HFF-Myc (cell line): ENCODE measurements at places on chromosomes 3 and 15.

DNA sequence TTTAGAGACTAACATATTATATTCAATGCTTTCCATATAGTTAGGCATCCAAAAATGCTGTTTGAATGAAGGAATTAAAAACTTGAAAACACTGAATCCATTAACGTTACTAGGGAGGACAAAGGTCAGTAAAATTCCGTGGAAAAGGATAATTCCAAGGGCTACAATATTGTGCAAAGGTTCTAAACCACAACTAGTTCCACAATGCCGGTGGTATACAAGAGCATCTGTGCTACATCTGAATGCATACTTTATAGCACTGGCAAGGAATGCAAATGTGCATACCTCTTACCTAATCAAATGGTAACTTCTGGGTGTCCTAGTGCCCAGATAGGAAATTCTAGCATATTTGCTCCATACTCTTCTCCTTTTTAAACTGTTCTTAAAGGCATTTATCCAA is 2.2 kb downstream of the ICE2 start:
- DNase-seq = no peak

DNA sequence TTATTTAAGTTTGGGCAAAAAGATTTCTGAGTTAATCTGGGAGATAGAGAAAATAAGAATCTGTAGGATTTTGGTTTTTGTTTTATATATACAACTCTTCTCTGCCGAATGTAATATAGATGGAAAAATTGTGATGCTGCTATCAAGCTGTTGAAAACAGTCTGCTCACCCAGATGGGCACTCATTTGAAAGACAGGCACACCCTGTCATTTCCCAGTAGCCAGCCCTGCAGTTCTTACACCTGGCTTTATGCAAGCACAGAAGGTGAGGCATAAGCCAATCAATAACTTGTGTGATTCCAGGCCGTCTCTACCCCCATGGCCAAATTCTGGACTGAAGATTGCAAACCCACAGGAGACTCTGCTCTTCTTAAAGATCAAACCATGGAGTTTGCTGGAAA is 27.1 kb upstream of the PTX3 start:
- DNase-seq = no peak

GRCh38 chr3:184341925-184342324 is 4.5 kb downstream of the FAM131A start:
- no peak for DNase-seq

- peak; percentile 78 for DNase-seq
Measured at GRCh38 chr3:133535971-133536881, 37.3 kb upstream of the CDV3 start.

GRCh38 chr15:85646538-85647091 is 148.1 kb downstream of the KLHL25 start:
- DNase-seq = no peak

- DNase-seq = no peak
Measured at GRCh38 chr15:78991476-78991875, 46.6 kb upstream of the CTSH start.

GRCh38 chr3:79039192-79039591 is 728.6 kb downstream of the ROBO1 start:
- no peak for DNase-seq

DNA sequence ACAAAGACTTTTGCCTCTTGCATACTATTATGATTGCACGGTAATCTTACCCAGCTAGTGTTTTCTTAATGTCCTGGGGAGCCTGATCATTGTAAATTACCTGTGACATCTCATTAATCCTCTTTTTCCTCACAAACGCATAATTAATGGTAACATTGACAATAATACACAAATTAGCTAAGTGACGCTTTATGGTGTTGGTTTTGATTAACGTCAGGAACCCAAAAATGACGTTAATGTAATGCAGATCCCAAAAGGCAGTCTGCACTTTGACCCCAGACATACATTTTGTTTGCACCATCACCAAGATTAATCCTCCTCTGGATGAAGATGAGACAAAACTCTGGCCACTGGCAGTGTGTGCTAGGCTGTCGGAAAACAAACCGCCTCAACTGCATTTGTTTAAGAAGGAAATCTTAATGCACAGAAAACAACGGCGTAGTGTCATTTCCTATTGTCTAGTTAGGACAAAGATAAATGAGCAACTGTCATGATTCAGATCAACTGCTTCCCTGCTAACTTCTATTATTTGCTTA is 83.9 kb upstream of the CDIN1 start:
- no peak for DNase-seq

DNA sequence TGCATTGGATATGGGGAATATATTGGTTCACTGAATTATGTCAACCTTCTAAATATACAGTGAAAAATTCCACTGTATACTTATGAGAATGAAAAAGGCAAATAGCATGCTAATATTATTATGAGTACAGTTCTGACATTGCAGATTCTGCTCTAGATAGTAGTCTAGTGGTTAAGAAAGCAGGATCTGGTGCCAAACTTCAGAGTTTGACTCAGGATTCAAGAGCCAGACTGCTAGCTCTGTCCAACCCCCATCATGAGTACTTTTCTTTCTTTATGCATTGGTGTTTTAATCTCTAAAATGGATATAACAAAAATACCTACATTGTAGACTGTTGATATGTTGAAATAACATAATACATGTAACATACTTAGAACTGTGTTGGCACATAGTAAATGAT is 57.3 kb upstream of the PLSCR4 start:
- no peak for DNase-seq

- DNase-seq = no peak
Measured at GRCh38 chr3:59237121-59237520, 187.3 kb upstream of the CFAP20DC start.

DNA sequence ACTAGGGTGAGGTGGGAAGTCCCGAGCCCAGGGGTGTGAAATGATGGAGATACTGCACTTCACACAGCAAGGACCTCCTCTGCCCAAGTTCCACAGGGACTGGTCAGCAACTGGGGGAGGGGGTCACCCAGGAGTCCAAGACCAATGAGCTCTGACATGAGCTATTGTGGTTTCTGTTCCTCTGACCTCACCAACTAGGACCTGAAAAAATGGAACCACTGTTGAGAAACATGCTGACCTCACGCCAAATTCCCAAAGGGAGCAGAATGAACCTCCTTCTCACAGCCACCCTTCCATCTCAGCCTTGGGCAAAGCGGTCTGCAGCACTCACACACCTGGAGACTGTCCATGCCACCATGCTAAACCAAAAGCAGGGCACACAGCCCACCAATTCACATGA is 69.3 kb downstream of the LRIG1 start:
- DNase-seq = no peak

- no peak for DNase-seq
Measured at GRCh38 chr3:105580296-105580965, 213.7 kb downstream of the ALCAM start.

GRCh38 chr3:117109178-117109577 is 399.6 kb downstream of the TUSC7 start:
- DNase-seq = no peak

DNA sequence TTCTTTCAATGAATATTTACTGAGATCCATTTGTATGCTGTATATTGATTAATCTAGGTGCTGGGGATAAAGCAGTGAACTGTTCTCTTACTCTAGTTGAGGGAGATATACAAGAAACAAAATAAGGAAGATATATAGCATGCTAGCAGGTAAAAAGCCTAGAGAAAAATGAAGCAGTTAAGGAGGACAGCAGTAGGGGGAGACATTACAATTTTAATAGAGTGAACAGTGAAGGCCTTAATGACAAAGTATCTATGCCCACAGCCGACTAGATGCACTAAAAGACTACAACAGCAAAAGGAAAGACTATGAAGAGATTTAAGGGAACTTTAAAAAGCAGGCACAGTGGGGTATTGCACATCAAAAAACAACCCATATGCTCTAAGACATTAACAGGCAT is 81.4 kb downstream of the XRN1 start:
- no peak for DNase-seq

DNA sequence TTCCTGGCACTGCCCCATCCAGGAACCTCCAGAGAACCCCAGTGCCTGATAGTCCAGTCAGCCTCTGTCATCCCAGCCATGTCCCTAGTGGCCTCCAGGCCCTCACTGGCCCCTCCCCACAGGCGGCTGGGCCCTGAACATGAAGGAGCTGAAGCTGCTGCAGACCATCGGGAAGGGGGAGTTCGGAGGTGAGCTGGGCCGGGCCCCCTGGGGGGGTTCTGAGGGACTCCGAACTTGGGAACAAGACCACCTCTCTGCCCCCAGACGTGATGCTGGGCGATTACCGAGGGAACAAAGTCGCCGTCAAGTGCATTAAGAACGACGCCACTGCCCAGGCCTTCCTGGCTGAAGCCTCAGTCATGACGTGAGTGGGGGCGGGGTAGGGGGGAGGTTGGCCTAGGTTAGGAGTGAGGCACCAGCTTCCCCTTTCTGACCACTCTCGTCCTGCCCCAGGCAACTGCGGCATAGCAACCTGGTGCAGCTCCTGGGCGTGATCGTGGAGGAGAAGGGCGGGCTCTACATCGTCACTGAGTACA is 12.0 kb upstream of the LMAN1L start:
- no peak for DNase-seq

DNA sequence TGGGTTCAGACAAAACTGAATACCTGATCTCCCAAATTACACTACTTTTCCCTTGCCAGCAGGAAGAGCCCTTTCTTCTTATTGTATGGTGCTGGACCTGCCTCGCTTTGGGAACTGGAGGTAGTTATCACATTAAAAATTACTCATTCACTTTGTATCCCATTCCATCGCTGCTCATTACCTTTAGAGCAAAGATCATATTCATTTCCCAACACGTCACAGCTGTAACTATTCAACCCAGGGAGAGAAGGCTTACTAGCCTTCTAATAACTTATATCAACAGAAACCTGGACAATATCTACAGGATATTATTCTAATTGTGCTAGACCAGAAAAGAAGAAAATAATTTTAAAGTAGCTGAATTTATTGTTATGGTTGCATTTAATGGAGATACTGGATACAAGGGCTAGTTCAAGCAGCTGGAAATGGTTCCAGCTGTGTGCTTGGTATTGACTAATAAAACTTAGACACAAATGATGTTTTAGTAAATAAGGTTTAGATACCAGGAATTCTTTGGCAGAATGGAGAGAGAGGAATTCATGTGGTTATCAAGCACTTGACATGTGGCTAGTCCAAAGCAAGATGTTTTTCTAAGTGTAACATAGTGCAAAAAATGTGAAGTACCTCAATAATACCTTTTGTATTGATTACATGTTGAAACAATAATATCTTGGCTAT is 656.3 kb downstream of the ROBO1 start:
- peak; percentile 38 for DNase-seq

- DNase-seq = no peak
Measured at GRCh38 chr3:15514663-15515340, 6.7 kb downstream of the COLQ start.

DNA sequence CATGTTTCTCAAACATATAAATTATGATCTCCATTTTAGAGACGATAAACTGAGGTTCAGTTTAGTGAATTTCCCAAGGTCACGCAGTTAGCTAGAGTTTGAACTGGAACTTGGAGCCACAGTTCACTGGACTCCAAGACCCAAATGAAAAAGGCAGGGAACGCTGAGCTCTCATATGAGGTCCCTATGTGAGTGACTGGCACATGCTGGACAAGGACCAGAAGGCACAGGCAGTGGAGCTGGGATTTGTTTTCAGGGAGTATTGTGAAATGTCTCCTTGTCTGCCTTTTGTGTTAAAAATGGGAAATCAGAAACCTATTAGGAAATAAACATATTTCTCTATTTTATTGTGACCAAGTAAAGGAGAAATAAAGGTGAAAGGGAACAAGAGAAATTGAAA is 63.5 kb downstream of the MESD start:
- DNase-seq = no peak

DNA sequence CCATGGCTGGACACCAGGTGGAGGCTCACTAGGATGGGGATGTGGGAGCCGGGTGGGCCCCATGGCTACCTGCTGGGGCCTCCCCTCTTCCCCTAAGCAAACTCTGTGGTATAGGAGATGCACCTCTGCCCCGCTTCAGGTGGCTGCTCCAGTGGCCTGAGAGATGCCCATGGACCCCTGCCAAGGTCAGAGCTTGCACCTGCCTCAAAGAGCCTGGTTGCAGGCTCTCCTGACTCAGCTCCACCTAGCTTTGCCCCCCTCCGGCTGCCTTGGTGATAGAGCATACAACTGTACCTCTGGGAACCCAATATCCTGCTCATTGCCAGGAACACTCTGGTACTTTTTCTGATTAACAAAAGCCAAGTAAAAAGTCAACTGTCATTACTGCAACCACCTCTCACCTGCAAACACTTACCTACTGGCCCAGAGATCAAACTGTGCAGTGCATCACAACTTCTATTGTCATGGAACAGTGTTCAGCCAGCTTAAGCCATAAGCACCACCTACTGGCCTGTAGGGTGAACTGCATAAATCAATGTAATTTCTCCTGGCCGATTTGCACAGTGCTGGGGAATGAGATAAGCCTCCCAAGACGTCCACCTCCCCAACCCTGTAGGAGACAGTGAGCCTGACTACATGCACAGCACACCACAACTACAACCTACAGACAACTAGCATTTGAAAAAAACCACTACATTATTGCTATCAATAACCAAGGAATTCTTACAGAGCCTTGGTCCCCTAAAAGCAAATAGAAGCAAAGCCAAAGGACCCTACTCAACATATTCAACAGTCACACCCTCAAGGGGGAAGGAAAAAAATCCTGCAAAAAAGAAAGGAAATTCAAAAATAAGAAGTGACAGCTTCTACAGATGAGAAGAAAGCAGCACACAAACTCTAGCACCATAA is 352.4 kb upstream of the ARHGEF26 start:
- peak; percentile 21 for DNase-seq

- no peak for DNase-seq
Measured at GRCh38 chr3:15576475-15576874, 24.9 kb downstream of the HACL1 start.

GRCh38 chr3:4596612-4597011 is 103.5 kb downstream of the ITPR1 start:
- peak; percentile 30 for DNase-seq

- DNase-seq = no peak
Measured at GRCh38 chr3:178520451-178520850, 15.8 kb upstream of the KCNMB2 start.

DNA sequence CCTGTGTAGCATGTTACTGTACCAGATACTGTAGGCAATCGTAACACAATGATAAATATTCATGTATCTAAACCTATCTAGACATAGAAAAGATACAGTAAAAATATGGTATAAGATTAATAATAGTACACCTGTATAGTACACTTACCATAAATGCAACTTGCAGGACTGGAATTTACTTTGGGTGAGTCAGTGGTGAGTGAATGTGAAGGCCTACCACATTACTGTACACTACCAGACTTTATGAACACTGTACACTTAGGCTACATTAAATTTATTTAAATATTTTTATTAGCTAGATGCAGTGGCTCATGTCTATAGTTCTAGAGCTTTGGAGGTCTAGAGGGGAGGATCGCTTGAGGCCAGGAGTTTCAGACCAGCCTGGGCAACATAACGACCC is 186.6 kb upstream of the ROPN1 start:
- no peak for DNase-seq
